ENCODE measurements at places on chromosomes 4 and X. TPM values are rescaled to one million over a fixed set of nuclear protein-coding genes. Genes with fewer than 3 reads are reported as not detected.

NDST3 gene
- 3.2 TPM for total RNA-seq

PRRG1 gene
- total RNA-seq = 9.8 TPM

MAOB gene
- total RNA-seq = not detected

TMEM150C gene
- 1.6 TPM for total RNA-seq

LRRC66 gene
- 0.73 TPM for total RNA-seq

NLGN3 gene
- 0.51 TPM for total RNA-seq

AFF2 gene
- total RNA-seq = 0.89 TPM

ARHGEF38 gene
- total RNA-seq = not detected

SPANXA2 gene
- total RNA-seq = not detected

DDX53 gene
- total RNA-seq = not detected

PPP1R3F gene
- total RNA-seq = 9.2 TPM

CDX4 gene
- total RNA-seq = not detected

FHIP1A gene
- 0.86 TPM for total RNA-seq

MSX1 gene
- 2.2 TPM for total RNA-seq

SSX2 gene
- not detected for total RNA-seq

- DNase-seq = no peak
Measured at GRCh38 chr4:83569429-83569828, 33.5 kb downstream of the GPAT3 start.

- DNase-seq = no peak
Measured at GRCh38 chrX:154325541-154325940, 29.9 kb downstream of the TKTL1 start.

- no peak for DNase-seq
Measured at GRCh38 chr4:22850630-22851029, 157.9 kb downstream of the GBA3 start.

DNA sequence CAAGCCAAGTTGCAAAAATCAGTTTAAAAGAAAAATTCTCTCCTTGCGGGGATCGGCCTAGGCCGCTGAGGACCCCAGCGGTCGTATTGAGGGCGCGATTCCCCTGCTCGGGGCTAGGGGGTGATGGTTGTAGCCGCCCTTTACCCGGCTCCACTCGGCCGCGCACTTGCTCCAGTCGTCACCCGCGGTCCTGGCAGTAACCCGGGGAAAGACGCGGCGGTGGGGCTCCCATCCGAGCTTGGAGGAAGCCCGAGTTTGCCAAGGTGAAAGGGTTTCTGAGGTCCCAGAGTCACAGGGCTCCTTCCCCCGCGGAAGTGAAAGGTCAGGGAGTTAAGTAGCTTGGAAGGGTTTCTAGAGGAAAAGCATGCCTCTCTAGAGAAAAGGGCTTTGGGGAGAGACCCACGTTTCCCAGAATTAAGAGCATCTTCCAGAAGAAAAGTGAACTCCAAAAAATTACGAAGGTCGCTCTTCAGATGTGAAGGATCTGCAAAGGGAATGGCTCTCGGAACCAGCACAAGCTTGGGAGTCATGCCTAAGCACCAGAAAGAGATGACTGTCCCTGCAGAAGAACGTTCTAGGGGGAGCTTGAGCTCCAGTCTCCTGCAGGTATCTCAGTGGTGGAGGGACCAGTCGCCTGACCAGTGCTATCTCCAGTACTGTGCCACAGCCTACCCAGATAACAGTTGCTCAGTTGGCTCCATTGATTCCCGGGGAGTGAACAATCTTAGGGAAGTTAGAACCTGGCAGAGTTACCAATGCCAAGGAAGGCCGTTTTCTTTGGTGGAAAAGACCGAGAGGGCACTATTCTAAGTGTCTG is 875 bp downstream of the LAP3 start:
- no peak for DNase-seq

- DNase-seq = no peak
Measured at GRCh38 chr4:52633846-52634245, 25.3 kb downstream of the USP46 start.

- DNase-seq = no peak
Measured at GRCh38 chrX:1894740-1895139, 279.9 kb downstream of the ASMT start.

- no peak for DNase-seq
Measured at GRCh38 chr4:56468097-56468422, 643 bp downstream of the SRP72 start.

DNA sequence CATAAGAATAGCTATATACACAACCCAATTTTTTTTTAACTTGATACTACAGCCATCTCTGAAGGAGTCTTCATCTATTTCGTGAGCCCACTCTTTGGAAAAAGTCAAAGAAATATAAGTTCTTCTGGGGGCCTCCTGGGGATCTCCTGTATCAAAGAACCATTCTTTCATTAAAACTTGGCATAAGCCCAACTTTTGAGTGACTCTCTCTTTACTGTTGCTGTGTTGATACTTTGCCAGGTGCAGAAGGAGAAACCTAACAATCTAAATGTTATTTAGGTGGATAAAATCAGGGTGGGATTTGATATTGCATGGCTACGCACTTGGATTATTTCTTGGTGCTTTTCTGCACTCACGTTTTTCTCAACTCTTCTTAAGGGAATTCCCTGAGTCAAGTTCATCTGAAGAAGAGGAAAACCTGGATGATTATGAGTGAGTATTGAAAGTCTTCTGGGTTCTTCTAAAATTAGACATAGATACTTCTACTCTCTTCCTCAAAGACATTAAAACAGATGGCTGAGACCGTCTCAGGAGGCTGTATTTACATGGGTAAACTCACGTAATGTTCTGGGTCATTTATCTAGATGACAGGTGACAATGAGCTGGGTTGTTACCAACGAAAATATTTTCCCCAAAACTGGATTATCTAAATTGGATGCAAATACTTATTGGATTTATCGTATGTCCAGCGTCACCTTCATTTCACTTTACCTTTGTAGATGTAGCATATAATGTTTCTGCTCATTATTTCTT is 25.2 kb downstream of the BMX start:
- no peak for DNase-seq

GRCh38 chr4:62709618-62710252 is 1509.6 kb downstream of the ADGRL3 start:
- no peak for DNase-seq

- DNase-seq = no peak
Measured at GRCh38 chr4:156144961-156145360, 191.3 kb upstream of the CTSO start.

DNA sequence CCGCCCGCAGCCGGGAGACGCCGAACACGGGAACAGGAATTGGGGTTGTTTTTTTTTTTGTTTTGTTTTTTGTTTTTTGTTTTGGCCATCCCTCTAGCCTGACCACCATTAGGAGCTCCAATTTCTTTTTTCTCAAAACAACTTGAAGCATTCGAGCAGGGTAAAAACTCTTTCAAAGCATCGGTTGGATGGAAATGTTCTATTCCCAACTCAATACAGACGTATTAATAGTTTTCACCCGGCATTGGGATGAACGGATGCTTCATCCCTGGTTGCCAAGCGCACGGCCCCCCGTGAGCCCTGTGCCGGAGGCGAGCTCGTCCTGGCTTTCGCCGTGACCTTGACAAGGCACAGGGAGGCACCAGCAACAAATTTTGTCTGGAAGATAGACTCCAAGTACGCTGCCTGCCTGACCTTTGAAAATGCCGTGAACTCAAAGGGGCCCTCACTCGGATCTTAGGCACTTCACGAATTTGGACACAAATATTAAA is 352 bp upstream of the MAP3K15 start:
- DNase-seq = no peak

DNA sequence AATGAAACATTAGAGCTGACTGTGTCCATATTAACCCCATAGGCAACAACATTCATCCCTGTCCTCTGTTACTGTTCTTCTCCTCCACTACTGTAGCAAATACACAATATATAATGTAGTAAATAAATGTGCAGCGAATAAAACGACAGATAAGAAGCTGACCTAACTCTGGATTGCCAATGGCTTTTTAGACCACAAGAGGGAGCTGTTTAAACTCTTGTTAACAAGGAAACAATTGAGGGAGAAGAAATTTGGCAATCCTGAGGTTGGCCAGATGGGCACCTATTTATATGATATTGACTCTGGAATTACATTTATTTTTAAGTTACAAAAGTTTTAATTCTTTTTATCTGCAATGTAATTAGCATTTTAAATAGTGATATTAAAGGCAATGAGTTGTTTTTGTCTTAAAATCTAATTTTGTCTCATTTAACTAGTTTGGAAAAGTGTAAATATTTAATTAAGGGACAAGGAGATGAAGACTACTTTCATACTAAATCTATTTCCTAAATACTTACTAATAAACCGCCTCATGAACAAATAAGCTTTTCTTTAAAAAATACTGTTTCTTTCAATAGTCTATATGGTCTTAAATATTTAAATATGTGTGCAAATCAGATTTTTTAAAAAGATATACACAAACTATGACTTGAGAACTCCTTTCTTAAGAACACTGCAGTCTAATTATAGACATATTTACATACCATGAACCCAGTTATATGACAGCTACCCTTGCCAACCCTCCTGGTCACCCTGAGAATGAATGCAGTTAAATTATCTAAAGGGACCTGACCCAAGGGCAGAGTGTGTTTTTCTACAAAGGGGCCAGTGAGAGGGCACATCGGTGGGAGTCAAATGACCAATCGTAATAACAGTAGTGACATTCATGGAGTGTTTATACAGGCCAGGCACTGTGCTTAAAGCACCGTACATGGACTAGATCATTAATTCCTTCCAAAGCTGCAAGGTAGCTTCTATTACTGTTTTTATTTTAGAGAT is 52.9 kb upstream of the HPF1 start:
- DNase-seq = no peak

- no peak for DNase-seq
Measured at GRCh38 chrX:44012484-44013096, 39.4 kb upstream of the NDP start.

GRCh38 chrX:134244043-134244442 is 7.1 kb downstream of the CCDC160 start:
- no peak for DNase-seq

- no peak for DNase-seq
Measured at GRCh38 chr4:8595237-8596087, 2.9 kb downstream of the CPZ start.

- no peak for DNase-seq
Measured at GRCh38 chr4:108527723-108528122, 92.7 kb upstream of the RPL34 start.

DNA sequence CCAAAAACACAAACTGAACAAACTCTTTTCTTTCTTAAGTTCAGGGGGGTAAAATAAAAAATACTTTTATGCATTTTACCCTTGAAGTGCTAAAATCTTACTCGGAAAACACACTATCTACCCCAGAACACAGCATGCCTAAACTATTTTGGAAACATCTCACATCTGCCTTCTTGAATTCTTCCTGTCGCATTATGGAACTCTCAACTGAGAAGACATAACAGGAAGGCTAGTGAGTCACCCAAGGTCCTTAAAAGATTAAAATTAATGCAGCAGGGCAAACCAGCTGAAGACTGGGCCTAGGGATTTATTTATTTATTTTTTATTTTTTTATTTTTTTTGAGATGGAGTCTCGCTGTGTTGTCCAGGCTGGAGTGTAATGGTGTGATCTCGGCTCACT is 208.2 kb downstream of the APBB2 start:
- no peak for DNase-seq

- no peak for DNase-seq
Measured at GRCh38 chr4:122476745-122477144, 20.2 kb upstream of the IL2 start.

GRCh38 chr4:90183254-90183653 is 56.1 kb downstream of the CCSER1 start:
- DNase-seq = no peak

DNA sequence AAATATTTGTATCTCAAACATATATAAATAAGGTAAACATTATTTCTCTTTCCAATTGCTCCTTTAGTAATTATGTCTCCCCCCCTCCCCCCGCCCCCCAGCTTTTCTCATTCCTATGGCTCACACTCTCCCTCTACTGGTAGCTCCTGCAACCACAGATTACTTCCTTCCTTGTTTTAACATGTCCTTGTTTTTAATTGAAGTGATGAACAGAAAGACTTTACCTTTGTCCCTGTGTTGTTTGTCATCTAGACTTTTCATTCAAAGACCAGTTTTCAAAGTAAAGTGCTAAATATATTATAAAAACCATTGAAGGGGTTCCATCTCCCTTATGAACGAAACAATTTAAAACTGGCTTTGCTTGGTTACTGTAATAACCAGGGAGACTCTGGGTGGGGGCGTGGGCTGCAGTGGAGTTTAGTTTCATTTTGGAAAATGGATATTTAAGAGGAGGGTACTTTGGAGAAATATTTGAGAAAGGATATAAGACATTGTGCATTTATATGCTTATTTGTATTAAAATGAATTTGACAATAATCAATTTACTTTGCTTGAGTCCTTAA is 352.9 kb downstream of the RAPGEF2 start:
- no peak for DNase-seq

- no peak for DNase-seq
Measured at GRCh38 chrX:25084446-25084845, 68.7 kb upstream of the ARX start.

DNA sequence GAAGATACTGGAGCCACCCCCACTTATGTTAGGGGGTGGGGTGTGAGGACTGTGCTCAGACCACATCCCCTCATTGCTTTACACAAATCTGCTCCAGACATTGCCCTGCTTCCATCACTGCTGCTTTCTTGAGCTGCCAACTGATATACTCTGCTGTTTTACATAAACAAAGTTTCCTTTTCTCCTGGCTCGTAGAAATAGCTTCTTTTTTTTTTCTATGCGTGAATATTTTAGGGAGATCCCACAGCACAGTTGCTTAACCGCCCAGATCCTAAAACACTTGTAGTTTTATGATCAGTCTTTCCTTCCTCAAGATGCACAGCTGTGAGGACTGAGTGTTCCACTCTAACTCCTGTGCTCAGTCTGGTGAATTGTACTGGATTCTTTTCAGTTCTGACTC is 768.4 kb downstream of the PCDH18 start:
- no peak for DNase-seq

- DNase-seq = no peak
Measured at GRCh38 chr4:153937289-153937688, 148.4 kb upstream of the SFRP2 start.

GRCh38 chr4:109878355-109878754 is 30.4 kb downstream of the LRIT3 start:
- DNase-seq = no peak

DNA sequence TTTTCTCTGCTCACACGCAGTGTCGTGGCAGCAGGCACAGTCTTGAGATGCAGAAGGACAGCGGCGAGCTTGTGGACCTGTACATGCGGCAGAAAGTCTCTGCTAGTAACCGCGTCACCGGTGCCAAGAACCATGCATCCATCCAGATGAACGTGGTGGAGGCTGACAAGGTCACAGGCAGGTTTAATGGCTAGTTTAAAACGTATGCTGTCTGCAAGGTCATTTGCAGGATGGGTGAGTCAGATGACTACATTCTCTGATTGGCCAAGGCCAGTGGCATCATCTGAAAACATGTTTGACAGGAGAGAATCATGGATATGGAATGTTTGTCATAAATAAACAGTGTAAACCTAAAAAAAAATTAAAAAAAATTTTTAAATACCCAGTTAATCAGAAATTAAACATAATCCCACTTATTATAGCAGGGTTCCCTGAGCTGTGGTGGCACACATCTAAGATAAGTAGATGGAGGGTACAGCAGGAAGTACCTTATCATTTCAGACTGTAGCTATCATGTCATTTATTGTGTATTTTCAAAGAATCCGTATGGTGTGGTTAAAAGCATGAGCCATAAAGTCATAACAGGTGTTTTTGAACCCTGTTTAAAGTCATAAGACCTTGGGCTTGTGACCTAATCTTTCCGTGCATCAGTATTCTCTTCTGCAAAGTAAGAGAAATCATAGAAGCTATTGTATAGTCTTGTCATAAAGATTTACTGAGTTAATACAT is 7.5 kb upstream of the BMP2K start:
- no peak for DNase-seq

All from osteocyte (in vitro differentiated cells).